ENCODE measurements at places on chromosomes 5 and 9.

GRCh38 chr9:107734256-107735013, 244.9 kb upstream of the KLF4 start:
- no peak for DNase-seq

GRCh38 chr5:61816585-61817450, 484.8 kb downstream of the ZSWIM6 start:
- no peak for DNase-seq

GRCh38 chr9:72384710-72385485, 19.9 kb upstream of the ZFAND5 start:
- peak; percentile 32 for DNase-seq

- no peak for DNase-seq
Observed at GRCh38 chr5:140371356-140372151, 11.6 kb downstream of the SLC4A9 start.

DNA sequence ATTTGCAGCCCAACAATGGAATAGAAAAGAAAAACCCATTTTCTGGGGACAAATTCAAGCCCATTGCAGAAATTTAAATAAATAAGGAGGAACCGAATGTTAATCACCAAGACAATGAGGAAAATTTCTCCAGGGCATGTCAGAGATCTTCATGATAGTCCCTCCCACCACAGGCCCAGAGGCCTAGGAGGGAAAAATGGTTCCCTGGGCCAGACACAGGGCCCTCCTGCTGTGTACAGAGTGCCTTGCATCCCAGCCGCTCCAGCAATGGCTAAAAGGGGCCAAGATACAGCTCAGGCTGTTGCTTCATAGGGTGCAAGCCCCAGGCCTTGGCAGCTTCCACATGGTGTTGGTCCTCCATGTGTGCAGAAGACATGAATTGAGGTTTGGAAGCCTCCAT, 73.4 kb upstream of the FOXE1 start:
- DNase-seq: no peak

DNA sequence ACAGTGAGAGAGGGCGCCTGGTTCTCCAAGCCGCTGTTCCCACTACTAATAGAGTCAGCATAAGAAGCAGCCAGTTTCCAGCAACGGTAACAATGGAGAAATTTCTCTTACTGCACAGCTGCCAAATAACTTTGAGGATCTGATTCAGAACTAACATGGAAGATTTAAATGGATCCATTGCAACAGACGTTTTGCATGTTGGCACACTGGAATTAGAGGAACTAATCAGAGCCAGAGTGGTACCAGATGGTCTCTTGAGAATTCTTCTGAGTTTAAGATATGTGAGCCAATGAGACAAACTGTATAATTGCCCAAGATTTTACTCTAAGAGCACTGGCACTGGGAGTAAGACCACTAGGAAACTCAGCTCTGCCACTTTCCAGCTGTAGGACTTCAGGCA, 186.5 kb downstream of the EFNA5 start:
- DNase-seq: no peak

- DNase-seq: no peak
Observed at GRCh38 chr5:62421414-62421813, 8.9 kb downstream of the IPO11 start.

DNA sequence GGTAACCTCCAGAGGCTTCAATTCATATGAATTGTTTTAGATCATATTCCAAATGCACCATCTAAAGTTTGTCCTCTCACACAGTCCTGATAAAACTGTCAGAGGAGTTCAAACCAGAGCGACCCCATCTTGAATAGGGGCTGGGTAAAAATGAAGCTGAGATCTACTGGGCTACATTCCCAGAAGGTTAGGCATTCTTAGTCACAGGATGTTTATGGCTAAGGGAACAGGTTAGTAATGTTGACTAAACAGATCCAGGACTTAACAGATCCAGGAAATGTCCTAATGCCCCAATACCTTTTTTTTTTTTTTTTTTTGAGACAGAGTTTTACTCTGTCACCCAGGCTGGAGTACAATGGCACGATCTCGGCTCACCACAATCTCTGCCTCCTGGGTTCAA, 192.6 kb upstream of the PRDM9 start:
- DNase-seq: no peak

- DNase-seq: no peak
Observed at GRCh38 chr9:69346596-69347390, 21.8 kb downstream of the ENTREP1 start.

DNA sequence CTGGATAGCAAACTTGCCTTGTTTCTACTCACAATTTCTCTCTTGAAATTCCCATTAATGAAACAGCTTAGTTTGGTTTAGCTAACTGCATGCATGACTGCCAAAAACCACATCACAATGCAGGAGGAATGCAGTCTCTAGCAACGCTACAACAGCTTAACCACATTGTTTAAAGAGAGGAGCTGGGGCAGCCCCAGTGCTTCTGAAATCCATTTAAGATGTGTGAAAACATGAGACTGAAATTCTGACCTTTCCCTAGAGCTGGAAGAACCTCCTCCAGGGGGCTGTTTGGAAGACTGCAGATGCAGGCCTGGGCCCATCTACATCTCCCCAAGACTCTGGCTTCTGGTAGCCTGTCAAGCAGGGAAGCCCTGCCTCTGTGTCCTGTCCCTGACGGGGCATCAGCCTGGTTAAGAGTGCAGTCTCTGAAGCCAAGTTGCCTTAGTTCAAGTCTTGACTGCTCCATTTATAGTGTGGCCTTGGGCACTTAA, 157.1 kb downstream of the ZNF462 start:
- DNase-seq: peak; percentile 10

GRCh38 chr9:112380102-112380824, at the start of gene HSDL2:
TSS of gene HSDL2 (plus strand) at chr9:112380108. CDS start at chr9:112380164, 56 bp downstream.
- DNase-seq: no peak

- DNase-seq: no peak
Observed at GRCh38 chr9:108093773-108094675, 604.5 kb upstream of the KLF4 start.

- DNase-seq: no peak
Observed at GRCh38 chr9:4939118-4939561, 45.9 kb upstream of the JAK2 start.

DNA sequence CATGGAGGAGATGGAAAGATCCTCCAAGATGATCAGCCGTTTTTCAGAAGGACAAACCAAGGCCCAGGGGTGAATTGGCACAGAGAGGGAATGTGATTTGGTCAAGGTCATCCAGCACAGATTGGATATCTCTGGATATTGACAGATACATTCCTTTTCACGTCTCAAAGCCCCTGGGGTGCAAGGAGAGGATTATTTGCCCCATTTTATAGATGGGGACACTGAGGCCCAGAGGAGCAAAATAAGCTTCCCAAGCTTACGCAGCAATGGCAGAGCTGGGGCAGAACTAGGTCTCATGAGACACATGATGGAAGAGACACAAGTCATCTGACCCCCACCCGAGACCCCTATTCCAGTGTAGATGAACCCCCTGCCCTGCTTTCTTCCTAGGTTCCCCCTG, 895 bp upstream of the PDGFRB start:
- no peak for DNase-seq

GRCh38 chr9:89597711-89598362, 7.0 kb upstream of the GADD45G start:
- DNase-seq: peak; percentile 48

DNA sequence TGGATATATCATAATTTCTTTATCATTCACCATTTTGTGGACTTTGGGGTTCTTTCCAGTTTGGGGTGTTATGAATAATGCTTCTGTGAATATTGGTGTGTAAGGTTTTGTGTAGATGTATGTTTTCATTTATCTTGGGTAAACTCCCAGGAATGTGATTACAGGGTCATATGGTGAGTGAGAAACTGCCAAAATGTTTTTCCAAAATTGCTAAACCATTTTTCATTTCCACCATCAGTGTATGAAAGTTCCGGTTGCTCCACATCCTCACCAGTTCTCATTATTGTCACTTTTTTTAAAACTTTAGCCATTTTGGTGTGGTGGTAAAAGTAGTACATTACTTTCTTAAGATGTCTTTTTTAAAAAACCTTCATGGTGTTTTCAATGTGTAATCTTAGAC, 152.9 kb downstream of the NIPBL start:
- no peak for DNase-seq

GRCh38 chr9:121395558-121395957, 25.5 kb upstream of the STOM start:
- DNase-seq: no peak

- peak; percentile 81 for DNase-seq
Observed at GRCh38 chr5:27328480-27328879, 290.1 kb upstream of the CDH9 start.

All from COLO829 (cell line).